ENCODE measurements at places on chromosomes 7 and 10. TPM values are rescaled to one million over a fixed set of nuclear protein-coding genes. Genes with fewer than 3 reads are reported as not detected.

SMIM30 gene
- total RNA-seq = 49.1 TPM

DPYSL4 gene
- total RNA-seq = 12.0 TPM

PNLIP gene
- total RNA-seq = not detected

CCDC6 gene
- 50.7 TPM for total RNA-seq

ITPRID1 gene
- total RNA-seq = not detected

STEAP1B gene
- total RNA-seq = 112 TPM

SP4 gene
- total RNA-seq = 29.1 TPM

PNLIPRP1 gene
- not detected for total RNA-seq

SLC26A5 gene
- total RNA-seq = 0.14 TPM

RET gene
- total RNA-seq = 0.07 TPM

HMX2 gene
- not detected for total RNA-seq

Data from thoracic aorta endothelial cell (primary cell).